ENCODE measurements at places on chromosomes 4 and X.

GRCh38 chr4:186554539-186554913 is 841 bp downstream of the MTNR1A start:
- no peak for DNase-seq

GRCh38 chr4:186146458-186146857 is 42.0 kb downstream of the FAM149A start:
- no peak for DNase-seq

DNA sequence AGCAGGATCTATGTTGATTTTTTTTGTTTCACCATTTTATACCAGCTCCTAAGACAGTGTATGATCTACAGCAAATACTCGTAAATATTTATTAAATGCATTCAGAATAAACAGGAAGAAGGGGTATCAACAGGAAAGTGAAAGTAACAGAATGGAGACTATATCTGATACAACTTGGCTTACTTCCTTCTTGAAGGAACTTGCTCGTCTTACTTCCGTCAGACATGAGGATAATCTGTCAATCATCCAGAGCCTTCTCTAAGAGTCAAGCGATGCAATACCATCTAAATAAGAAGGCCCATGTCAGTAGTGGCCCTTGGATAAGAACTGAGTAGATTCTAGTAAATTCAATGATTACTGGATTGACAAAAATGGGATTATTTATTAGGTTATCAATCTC is 84.2 kb downstream of the CAMK2D start:
- no peak for DNase-seq

DNA sequence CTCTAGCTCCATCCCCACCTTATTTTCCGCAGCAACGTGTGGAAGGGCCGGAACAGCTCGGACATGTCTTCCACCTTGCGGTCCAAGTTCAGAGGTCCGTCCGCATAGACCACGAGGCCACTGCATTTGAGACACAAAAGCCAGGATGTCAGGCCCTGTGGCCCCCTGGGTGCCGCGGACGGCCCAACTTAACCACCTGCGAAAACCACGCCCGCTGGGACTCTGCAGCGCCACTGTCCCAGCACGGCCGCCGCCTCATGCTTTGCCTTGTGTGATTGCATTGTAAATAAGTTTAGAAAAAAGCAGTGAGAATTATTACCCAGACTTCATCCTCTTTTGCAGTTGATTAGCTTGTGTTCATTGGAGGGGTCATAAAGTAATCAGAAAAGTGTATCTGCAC is 58.2 kb upstream of the MXD4 start:
- DNase-seq = no peak

DNA sequence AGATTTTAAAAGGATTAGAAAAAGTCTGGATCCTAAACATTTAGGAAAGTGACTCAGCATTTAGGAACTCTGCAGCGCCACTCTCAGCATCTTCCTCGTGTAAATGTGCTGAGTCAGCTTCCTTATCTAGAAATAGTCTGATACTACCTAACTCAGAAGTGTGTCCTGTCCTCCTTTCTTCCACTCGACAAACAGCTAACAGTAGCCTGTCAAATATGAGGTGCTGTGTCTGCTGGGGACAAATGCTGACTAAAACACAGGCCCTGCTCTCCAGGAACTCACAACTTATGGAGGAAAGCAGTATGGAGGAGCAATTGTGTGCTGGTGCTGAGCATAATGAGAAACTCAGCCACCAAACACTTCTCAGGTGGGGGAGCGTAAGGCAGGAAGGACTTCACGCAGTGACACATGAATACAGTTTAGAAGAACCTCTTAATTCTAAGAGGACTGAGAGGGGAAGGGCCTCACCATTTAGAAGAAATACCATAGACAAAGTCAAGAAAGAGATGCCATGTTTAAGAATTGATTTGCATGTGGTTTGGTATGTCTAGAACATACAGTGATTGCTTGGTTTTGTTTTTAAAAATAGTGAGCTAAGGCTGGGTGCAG is 125.3 kb downstream of the SOWAHB start:
- no peak for DNase-seq

GRCh38 chr4:26024079-26024478 is 110.1 kb downstream of the SMIM20 start:
- no peak for DNase-seq

- no peak for DNase-seq
These were observed 153.4 kb downstream of the ARX start for GRCh38 chrX:24862343-24862742.

GRCh38 chr4:132502096-132502552 is 647.0 kb upstream of the PCDH10 start:
- no peak for DNase-seq

- no peak for DNase-seq
These were observed 315.9 kb downstream of the MAPK10 start for GRCh38 chr4:86043755-86044592.

DNA sequence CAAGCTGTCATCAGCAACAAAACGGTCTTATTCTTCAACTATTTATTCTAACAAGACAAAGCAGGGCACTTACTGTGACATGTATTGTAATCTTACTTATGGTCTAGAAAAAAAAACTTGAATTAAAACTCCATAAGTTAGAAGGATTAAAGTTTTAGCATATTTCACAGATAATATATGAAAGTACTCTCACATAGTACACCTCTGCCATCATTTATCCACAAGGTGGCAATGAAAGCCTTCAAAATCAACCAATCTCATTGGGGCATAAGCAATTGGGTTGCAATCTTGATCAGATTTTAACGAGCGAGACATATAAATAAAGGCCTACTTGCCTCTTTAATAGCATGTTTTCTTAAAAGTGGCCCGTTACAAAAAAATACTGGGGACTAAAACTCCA is 1382.9 kb downstream of the FAM133A start:
- no peak for DNase-seq

DNA sequence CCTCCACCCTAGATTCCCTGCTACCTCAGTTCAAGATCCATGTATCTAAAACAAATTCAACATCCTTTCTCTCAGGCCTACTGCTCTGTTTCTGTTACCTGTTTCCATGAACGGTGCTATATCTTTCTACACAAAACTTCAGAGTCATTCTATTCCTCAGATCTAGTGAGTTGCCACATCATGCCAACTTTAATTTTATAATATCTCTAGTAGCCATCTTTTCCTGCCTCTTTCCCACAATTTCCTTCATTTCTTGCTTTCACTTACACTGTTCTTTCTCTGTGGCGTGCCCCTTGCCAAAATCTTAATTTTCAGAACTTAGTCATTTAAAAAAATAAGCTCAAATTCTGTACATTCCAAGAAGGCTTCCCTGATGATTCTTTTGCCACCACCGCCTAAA is 15.2 kb downstream of the GUCY1A1 start:
- DNase-seq = no peak

DNA sequence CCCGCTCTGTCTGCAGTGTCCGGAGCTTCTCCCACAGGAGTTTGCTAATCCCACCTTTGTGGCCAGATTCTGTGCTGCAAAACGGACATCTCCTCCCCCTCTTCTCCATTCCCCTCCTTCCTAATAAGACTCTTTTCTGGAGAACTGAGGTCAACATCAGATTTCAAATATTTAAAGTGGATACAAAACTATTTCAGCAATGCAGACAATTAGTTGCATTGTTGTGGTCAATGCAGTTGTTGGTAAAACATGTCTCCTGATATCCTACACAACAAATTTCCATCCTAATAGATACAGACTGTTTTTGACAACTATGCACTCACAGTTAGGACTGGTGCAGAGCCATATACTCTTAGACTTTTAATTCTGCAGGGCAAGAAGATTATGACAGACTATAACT is 5.1 kb upstream of the MCUB start:
- no peak for DNase-seq

DNA sequence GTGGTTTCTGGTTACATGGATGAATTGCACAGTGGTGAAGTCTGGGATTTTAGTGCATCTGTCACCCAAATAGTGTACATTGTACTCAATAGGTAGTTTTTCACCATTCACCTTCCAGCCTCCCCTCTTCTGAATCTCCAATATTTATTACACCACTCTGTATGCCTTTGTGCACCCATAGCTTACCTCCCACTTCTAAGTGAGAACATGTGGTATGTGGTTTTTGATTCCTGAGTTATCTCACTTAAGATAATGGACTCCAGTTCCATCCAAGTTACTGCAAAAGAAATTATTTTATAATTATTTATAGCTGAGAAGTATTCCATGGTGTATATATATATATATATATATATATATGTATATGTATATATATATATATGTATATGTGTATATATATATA is 155.8 kb downstream of the HHIP start:
- no peak for DNase-seq

DNA sequence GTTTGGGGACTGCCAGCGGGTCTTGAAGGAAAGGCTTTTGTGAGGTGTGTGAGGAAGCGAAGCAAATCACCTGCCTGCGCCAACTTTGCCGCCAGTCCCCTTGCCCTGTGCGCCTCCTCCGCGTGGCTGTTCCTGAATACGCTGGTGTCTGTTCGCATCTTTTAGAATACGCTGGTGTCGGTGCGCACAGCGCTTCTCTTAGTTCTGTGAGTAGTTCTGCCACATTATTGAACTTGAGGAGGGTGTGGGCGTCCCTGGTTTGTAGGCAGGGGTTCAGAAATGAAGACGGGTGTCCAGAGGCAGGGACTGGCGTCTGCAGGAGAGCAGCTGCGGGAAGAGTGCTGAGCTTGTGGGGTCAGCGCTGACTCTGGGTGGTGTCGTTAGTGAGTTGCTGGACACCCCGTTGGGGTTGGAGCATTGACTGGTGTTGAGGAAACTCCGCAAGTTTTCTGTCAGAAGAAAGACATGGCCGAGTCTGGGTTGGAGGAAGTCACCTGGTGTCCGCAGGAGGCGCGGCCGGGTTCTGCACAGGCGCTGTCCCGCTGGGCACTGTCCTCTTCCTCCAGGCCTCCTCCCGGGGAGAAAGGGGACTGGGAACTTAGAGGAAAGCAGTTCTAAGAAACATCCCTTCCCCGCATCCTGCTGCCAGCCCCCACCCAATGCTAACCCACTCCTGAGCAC is 930 bp downstream of the ZNF718 start:
- peak; percentile 7 for DNase-seq

DNA sequence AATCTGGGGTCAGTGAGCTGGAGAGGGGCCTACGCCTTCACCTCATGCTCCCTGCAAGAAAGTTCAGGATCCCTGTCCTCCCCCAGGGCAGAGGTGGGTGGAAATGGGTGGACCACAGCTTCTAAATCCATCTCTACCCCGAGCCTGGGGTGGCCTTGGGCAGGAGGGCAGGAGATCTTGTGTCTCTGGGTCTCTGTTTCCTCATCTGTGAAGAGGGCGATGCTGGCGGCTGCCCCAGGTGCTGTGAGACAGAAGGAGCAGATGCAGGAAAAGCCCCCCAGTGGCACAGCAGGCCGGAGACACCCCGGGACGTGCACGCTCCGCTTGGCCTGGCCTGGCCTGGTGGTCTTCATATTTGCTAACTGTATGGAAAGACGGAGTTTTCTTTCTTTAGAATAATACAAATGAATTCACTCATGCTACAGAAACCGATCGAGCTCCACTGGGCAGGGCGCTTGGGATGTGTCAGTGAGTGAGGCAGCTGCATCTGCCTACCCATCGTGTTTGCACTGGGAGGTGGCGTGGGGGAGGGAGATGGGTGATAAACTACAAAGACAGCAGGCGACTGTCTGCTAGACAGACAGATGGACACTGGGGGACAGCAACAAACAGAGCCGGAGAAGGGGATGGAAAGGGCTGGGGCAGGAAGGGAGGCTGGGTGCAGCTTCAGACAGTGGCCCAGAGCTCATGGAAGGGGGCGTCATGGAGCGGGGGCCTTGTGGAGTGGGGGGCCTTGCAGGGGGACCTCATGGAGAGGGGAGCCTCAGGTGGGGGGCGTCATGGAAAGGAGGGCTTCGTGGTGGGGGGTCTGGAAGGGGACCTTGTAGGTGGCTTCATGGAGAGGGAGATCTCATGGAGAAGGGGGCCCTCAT is 136.2 kb downstream of the CPZ start:
- DNase-seq = no peak

GRCh38 chrX:153624196-153625091 is 22.6 kb upstream of the DUSP9 start:
- no peak for DNase-seq

GRCh38 chr4:5678977-5679376 is 29.4 kb downstream of the EVC2 start:
- no peak for DNase-seq

DNA sequence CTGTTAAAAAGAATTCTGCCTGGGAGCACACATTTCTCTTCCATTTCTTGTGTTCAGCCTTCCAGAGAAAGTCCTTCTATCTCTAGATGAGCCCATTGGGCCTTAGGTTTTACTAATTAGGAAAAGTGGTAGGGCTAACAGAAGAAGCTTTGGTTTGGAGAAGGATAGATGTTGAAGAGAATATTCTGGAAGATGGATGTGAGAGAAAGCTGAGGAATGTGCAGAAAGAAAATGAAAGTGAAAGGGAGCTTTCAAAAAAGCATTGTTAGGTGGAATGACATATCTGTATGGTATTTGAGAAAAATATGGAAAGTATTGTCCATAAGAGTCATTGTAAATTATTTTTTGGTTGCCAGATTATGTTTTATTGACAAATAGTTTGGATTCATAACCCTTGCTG is 474.8 kb upstream of the SLIT2 start:
- no peak for DNase-seq

- DNase-seq = no peak
These were observed 6.3 kb downstream of the ABLIM2 start for GRCh38 chr4:8152090-8152864.

GRCh38 chrX:139750390-139750789 is 42.4 kb upstream of the MCF2 start:
- no peak for DNase-seq

DNA sequence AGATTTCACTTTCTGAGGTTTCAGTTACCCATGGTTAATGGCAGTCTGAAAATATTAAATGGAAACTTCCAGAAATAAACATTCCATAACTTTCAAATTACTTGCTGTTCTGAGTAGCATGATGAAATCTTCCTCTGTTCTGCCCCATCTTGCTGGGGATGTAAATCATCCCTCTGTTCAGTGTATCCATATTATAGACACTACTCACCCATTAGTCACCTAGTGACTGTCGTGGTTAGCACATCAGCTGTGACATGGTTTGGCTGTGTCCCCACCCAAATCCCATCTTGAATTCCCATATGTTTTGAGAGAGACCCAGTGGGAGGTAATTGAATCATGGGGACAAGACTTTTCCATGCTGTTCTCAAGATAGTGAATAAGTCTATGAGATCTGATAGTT is 125.5 kb upstream of the GIMD1 start:
- no peak for DNase-seq

Data from stimulated activated CD8-positive, alpha-beta memory T cell treated with anti-CD3 and anti-CD28 coated beads, Interleukin-7, amount 100 ng/mL, for 48 hours (primary cell).